ENCODE measurements at places on chromosomes 12 and 14.
A peak's percentile ranks its signal among the peaks of the same experiment; 100 is the strongest.

GRCh38 chr14:79631276-79631675 lies 580.0 kb downstream of the DIO2 start:
- no peak for DNase-seq

DNA sequence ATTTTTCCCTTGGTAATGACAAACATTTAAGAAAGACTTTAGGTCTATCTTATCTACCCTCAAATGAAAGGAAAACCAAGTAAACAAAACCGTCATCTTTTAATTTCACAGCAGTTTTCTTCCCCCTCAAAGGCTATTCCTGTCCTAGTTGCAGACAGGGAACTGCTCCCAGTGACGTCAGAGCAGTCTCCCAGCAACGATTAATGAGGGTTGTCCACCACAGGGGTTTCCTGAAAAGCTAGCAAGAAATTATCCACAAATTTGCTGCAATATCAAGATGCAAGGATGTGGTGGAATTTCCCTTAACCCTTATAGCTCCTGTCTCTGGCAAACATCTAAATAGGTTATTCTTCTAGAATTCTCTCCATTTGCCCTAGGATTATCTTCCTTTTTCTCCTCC lies 89.1 kb upstream of the STAC3 start:
- no peak for DNase-seq

DNA sequence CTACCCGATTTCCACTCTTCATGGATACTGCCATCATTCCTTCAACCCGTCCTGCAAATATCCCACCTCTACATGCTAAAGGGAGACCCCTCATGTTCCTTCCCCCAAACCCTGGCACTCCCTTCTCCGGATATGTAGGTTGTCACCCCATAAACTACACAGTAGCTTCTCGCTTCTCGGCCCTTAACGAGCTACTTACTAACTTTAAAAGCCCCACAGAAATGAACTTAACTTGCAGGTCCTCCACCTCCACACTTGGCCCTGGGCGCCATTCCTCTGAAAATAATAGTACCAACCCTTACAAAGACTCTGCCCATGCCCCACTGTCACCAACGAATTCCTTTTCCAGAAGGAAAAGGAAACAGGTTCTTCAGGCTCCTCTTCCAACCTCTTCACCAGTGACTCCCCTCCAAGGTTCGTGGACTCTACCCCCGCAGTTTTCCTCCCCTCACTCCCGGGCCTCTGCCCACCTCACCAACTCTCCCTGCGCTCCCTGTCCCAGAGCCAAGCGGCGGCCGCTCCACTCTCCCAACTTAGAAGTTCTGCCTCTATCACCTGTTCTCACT lies 1.2 kb downstream of the SPPL3 start:
- DNase-seq: no peak

GRCh38 chr12:112183141-112184021 lies 58.0 kb downstream of the TRAFD1 start:
- DNase-seq: no peak

DNA sequence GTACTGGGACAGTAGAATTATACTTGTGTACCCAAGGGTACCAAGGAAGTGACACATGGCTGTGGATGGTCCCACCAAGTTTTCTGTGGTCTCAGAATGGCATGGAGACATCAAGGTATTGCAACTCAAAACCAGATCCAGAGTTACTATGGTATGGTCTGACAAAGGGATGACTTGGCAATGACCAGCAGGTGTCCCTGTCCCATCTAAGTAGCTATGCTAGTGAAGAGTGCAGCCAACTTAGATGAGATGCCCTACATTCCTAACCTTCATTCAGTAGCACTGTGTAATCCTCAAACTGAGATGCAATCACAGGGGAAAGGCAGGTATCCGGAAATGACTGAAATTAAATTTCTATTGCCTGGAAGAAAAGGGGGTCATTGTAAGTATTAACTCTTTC lies 188.7 kb upstream of the TMEM260 start:
- DNase-seq: no peak

DNA sequence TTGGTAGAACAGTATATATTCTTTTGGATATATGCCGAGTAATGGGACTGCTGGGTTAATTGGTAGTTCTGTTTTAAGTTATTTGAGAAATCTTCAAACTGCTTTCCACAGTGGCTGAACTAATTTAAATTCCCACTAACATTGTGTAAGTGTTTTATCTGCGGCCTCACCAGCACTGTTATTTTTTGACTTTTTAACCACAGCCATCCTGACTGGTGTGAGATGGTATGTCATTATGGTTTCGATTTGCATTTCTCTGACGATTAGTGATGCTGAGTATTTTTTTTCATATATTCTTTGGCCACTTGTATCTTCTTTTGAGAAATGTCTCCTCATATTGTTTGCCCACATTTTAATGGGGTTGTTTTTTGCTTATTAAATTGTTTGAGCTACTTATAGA lies 357.4 kb downstream of the C12orf50 start:
- no peak for DNase-seq

DNA sequence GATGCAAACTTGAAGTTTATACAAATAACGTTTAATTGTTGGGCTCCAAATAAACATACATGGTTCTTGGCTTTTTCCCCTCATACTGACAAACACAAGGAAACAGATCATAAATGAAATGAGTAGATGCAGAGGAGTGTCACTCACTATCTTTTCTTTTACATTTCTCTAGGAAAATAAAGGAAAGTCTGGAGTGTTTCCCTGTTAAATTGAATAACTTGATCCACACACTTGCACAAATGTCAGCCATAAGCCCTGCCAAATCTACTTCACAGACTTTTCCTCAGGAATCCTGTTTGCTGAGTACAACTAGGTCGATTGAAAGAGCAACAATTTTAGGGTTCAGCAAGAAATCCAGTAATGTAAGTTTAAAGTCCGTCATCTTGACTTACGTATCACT lies 175.3 kb downstream of the PLCZ1 start:
- no peak for DNase-seq

DNA sequence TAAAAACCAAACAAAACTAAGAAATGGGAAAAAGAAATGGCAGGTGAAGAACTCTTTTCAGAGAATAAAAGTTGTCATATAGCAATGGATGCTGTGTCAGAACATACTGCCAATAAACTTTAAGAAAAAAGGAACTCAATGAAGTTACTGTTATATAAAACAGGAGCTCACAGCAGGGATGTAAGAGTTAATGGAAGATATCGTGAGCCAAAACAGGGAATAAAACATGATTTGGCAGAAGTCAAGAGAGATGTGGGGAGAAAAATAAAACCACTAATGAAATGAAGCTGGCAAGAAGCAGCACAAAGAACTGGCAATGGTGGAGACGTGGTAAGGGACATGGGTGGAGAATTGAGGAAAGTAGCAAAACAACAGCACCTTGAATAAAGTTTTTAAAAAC lies 61.0 kb downstream of the TAOK3 start:
- no peak for DNase-seq

- DNase-seq: no peak
Measured at GRCh38 chr12:6934110-6934509, 6.4 kb downstream of the ATN1 start.

GRCh38 chr12:129776977-129777667 lies 126.7 kb downstream of the TMEM132D start:
- no peak for DNase-seq

DNA sequence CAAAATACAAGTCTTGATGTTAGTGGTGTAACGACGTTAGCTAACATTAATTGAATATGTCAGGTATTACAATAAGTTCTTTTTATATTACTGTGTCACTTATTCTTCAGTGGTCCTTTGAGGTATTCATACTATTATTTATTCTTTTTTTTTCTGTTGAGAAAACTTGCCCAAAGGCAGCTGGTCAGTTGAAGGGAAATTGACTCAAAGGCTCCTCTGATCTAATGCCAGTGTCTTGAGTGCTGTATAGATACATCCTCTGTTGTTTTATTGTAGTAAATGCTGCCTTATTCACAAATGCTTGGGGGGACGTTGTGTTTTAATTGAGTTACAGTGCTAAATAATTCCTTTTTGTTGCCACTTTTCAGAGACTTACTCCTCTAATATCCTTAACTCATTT lies 23.0 kb downstream of the SCYL2 start:
- no peak for DNase-seq

- no peak for DNase-seq
Measured at GRCh38 chr14:51334566-51334965, 94.5 kb downstream of the TMX1 start.

GRCh38 chr12:72082986-72083820 lies 144.6 kb downstream of the TPH2 start:
- no peak for DNase-seq

- DNase-seq: no peak
Measured at GRCh38 chr12:31903025-31903424, 56.2 kb upstream of the RESF1 start.

DNA sequence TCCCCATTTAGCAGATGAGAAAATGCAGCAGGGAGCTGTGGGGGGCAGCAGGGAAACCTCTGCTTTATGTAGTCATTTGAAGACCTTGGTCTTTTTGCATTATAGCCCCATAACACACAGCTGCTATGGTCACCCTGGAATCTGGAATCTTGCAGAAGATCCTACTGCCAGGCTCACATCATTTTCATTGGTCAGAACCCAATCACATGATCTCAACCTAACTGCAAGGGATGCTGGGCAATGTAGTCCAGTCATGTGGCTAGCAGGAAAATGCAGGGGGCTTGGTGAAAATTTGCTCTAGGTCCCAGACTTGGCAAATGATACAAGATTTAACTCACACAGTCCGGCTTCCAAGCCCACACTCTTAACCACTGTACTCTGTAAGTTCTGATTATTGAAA lies 1028.7 kb downstream of the AACS start:
- DNase-seq: no peak

- DNase-seq: no peak
Measured at GRCh38 chr14:92638904-92639303, 109.5 kb downstream of the LGMN start.

- DNase-seq: peak; percentile 43
Measured at GRCh38 chr12:110846615-110847566, at the start of gene CCDC63. CCDC63 (plus strand) TSS chr12:110846987; CDS start chr12:110852955, 5,968 bp downstream.

- DNase-seq: no peak
Measured at GRCh38 chr14:99253890-99254289, 18.1 kb downstream of the BCL11B start.

DNA sequence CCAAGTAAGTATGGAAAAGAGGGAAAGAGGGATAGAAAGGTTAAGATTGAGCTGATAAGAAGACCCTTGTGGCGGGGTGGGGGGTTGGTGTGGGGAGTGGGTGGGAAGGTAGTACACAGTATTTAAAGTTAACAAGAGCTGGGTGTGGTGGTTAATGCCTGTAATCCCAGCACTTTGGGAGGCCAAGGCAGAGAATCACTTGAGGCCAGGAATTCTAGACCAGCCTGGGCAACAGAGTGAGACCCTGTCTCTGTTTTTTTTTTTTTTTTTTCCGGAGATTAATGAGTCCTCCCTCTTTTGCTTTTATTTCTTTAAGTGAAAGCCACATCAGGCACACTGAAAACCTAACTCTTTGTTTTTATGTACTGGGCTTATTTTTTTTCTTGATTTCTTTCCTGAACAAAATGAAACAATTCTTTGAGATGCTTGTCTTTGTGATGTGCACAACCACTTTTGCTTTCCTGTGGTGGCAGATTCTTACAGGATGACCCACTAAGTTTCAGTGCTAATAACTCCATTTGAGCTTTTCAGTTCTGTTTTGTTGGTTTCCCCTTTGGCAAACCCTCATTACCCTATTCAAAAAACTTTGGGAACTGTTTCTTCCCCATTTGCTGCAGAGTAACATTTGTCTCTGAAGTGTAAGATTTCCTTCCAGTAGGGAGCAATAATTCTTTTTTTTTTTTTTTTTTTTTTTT lies 54.8 kb downstream of the WNK1 start:
- no peak for DNase-seq

DNA sequence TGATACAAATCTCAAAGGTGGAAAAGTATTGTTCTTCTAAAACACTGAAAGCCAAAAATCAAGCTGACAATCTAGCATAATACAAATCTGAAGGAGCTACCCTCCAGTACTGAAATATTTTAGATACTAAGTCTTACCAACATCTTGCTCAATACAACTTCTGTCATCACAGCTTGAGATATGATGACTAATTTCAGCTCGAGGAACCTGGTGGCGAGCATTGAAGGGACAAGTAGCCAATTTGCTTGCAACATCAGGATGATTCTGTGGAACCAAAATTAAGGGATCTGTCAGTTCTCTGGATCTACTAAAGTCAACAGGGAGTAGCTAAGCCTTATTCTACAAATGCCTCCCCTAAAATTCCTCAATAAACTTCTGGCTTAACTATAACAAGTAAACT lies 10.4 kb downstream of the GTSF1 start:
- DNase-seq: no peak

DNA sequence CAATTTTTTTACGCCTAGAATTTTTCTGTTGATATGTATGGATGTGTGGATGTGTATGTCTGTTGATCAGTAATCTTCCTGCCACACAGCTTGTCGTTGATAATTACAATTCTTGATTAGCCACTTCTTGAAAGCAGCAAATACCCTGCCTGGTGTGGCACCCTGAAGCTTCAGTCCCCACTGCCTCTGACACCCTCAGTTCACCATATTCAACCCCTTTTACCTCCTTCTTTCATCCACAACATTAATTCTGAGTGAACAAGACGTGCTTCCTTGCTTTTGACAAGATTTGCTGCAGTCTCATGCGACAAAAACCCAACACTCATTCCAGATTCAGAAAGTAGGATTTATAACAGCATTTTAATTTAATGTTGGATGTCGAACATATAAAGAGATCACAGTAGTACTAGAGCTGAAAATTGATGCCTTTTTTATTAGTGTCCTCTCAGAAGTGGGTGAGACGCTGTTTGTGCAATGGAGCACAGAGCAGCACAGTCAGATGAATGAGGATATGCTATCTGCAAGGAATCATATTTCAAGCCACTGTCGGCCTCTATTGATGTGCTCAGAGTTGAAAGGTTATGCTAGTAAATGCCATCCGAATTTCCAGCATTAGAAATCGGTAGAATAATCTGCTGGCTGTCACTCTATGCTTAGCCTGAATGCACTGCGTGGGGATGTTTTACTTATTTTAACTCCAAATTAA lies 383.7 kb downstream of the EGLN3 start:
- no peak for DNase-seq

GRCh38 chr14:85531587-85532373 lies 1.8 kb downstream of the FLRT2 start:
- no peak for DNase-seq

GRCh38 chr12:34390846-34391700 lies 368.8 kb downstream of the ALG10 start:
- DNase-seq: no peak

DNA sequence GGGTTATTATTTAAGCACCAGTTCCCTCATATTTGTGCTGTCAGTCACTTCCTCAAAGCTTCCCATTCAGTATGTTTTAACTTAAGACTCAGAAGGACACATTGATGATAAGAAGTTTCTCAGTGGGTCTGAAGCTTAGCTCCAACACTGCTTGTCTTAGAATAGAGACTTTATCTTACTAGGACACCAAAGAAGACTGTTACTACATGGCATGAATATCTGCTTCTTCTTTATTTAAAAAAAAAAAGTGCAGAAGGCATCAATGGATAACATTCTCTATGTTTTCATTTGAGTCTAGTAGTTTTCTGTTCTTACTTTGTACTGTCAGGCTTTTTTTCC lies 404.2 kb downstream of the DAD1 start:
- DNase-seq: no peak

DNA sequence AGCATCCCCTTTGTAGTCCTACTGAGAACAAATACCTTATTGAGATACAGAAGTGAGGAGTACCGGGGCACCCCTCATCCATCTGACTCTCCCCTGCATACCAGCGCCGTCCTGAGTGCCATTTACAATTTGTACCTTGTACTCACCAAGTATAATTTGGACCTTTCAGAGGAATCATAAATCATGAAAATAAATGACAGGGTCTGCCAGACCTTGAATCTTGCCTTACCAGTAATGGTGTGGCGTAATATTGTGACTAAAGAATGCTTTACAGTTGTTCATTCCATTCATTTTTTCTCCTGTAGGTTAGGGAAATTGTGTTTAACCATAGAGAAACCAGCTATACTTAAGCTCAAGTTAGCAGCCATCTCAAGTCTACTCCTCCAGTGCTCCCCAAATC lies 243.7 kb upstream of the RGS6 start:
- no peak for DNase-seq
